ENCODE measurements at places on chromosomes 5 and 9.

GRCh38 chr5:18920966-18921365, 1067.0 kb downstream of the CDH18 start:
- no peak for DNase-seq

GRCh38 chr5:140794595-140795258, at the start of gene PCDHA2:
TSS of gene PCDHA2 (plus strand) at chr5:140794852.
- DNase-seq, result no peak

DNA sequence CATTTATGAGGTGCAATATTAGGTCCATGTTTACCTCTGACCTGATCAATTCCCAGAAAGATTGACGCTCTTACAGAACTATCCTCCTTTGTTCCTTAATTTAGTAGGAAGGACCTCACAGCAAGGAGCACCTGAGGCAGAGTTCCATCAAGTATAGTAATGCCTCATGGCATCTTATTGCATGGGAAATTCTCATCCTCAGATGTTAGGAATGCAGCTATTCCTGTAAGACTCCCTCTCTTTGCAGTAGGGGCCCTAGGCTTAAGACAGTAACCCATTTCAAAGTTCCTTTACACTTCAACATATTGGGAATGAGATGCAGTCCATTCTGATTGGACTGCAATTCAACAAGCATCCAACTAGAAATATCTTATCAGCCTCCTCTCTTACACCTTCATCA, 69.8 kb downstream of the SLCO4C1 start:
- DNase-seq, result no peak

DNA sequence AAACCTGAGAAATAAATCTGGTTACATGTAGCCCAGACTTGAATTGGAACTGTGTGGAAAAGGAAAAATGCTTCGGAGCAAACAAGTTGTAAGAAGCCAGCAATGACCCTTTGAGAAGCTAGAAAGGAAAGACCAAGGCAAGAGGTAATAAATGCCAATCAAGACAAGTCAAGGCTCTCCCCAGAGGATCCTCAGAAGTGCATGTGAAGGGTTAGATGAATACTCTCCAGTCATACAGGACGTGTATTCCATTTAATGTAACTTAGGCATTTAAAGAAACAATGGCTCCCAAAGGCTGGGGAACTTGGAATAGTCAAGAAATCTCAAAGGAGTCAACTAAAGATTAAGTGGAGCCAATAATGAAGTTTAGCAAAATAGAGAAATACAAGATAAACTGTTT, 36.2 kb downstream of the EPB41L4A start:
- DNase-seq, result no peak

GRCh38 chr9:37325778-37326177, 96.7 kb upstream of the GRHPR start:
- DNase-seq, result no peak

- peak; percentile 93 for DNase-seq
These were observed 96.8 kb downstream of the ANKRD18B start for GRCh38 chr9:33620738-33621439.

DNA sequence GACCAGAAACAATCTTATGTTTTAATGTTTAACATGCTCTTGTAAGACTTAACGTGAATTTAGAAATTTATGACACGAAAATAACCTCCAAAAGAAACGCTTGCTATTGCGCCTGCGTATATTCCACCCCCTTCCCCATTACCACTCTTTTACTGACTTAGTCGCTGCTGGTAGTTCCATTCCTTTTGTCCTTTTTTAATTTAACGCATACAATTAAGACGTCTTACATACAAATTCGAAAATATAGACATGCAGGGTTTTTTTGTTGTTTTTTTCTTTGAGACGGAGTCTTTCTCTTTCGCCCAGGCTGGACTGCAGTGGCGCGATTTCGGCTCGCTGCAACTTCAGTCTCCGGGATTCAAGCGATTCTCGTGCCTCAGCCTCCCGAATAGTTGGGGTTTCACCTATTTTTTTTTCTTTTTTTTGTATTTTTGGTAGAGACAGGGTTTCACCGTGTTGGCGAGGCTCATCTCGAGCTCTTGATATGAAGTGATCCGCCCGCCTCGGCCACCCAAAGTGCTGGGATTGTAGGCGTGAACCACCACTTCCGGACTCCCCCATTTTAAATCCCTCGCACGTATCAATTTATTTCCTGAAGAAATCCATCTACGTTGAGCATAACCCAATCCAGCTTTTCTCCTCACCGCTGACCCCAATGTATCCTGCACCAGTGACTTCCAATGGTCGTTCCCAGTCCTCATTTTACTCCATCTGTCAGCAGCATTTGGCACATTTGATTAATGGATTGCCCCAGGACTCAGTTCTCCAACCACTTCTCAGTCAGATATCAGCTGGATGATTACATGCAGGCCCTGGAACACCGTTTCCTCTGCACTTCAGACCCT, 684 bp upstream of the MED7 start:
- no peak for DNase-seq

GRCh38 chr9:75462866-75463265, 374.6 kb downstream of the OSTF1 start:
- no peak for DNase-seq

GRCh38 chr9:136852664-136853595, 784 bp downstream of the MAMDC4 start:
- no peak for DNase-seq

GRCh38 chr5:73336366-73336765, 112.2 kb downstream of the FOXD1 start:
- DNase-seq, result no peak

DNA sequence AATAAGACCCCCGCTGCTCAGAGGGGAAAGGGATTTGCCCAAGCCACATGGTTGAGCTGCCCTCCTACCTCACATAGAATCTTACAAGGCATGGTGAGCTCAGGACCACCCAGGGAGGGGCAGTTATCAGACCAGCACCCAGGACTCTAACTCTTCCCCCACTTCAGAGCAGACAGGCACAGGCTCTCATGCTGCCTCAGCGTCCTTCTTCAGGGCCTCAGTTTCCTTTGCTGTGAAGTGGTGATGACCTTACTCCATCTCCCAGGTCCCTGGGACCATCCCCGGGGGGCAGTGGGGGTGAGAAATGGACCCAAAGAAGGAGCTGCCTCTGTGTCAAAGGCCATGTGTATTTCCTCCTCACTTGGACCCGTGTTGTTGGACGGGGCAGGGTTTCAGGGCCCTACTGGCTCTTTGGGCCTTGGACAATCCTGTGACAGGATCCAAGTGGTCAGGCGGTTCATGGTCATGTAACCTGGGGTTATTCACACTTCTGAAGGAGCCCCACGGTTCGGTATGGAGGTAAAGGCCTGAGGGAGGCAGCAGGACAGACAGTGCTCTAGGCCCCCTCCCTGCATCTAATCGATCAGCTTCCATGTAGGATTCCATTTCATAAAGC, 31.7 kb upstream of the CSF1R start:
- DNase-seq, result no peak

- no peak for DNase-seq
These were observed 19.7 kb downstream of the SVEP1 start for GRCh38 chr9:110559869-110560268.

- no peak for DNase-seq
These were observed 537.6 kb downstream of the CETN3 start for GRCh38 chr5:89871906-89872305.

Data from umbilical cord (tissue), 2 donors.